Stimulated activated CD8-positive, alpha-beta memory T cell treated with anti-CD3 and anti-CD28 coated beads, Interleukin-4, amount 100 ng/mL, for 24 hours (primary cell): ENCODE measurements at places on chromosomes 3 and 15.
A peak's percentile ranks its signal among the peaks of the same experiment; 100 is the strongest.

- DNase-seq: no peak
These were observed 1.2 kb upstream of the EFCAB12 start for GRCh38 chr3:129429602-129430001.

DNA sequence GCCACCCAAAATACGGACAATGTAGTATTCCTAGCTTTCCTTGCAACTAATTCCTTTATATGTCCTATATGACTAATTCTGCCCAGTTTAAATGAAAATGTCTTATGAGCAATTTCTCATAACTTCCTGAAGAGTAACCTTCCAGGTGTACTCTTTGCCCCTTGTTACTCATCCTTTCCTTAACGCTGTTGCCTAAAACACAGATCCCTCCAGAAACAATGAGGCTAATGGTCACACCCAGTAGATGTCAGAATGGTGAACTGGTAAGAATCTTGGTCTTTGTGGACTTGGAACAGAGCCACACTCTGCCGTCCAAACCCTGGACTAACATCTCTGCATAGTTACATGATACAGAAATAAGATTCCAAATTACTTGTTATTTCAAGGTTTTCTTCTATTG, 497.9 kb downstream of the IGSF11 start:
- no peak for DNase-seq

GRCh38 chr3:123332124-123332641, 116.7 kb downstream of the ADCY5 start:
- DNase-seq: no peak

DNA sequence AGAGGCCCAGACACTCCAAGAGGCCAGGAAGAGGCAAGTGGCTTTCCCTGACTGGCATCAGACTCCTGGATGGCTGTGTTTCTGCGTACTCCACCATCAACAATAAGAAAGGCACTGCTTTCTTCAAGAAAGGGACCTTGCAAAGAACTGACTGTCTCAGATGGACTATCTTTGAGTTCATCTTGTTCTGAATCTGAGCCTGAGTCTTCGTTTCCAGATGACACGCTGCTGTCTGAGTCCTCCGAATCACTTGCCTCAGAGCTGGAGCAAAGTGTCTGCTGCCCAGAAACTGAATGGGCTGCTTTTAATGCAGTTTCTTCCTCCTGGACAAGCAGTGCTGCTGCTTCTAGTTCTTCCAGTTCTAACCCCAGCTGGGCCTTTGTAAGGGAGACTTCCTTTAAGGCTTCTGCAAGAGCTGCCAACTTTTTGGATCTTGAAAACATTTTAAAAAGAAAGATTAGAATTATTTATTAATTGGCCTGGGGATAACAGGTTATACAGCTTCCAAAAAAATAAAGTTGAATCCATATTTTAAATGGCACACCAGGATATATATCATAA, 97.8 kb downstream of the SHQ1 start:
- DNase-seq: no peak

- DNase-seq: no peak
These were observed 71.3 kb upstream of the PHLDB2 start for GRCh38 chr3:111787556-111788463.

- DNase-seq: no peak
These were observed 174.2 kb upstream of the ATP11B start for GRCh38 chr3:182618981-182619591.

- DNase-seq: no peak
These were observed 39.6 kb downstream of the ACAP2 start for GRCh38 chr3:195403244-195403643.

DNA sequence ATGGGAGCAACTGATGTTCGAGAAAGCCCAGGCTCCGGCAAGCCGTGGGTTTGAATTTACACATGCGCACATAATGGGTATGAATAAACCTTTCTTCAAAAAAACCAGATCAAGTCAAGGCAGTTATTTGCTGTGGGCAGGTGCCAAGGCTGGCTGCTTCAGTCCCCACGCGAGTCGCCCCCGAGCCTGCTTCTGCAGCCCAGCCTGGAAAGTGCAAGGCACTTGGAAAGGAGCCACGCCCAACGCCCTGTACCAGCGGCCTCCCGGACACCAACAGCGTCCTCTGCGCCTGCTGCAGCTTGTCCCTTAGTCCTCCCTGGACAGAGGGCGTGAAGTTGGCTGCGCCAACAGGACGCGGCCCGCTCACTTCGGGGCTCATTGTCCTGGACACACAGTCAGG, 68.9 kb downstream of the KLF15 start:
- DNase-seq: no peak

GRCh38 chr3:179671747-179672242, 19.0 kb downstream of the USP13 start:
- no peak for DNase-seq

DNA sequence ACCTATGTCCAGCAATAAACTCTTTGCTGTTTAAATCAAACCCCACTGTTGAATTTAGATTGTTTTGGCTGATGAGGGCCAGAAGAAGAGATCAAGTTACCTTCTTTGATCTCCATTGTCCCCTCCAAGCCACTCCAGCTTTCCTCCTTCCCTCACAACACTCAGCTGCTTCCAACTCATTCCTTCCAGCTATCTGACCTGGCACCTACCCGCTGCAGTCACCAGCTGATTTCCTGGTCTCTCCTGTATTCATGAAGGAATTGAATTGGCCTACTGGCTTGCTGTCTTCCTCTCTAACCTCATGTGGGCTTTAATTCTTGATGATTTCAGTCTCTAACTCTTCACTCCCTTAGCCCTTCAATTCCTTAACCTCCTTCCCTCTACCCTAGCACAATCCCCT, 40.8 kb upstream of the ABHD17C start:
- no peak for DNase-seq

DNA sequence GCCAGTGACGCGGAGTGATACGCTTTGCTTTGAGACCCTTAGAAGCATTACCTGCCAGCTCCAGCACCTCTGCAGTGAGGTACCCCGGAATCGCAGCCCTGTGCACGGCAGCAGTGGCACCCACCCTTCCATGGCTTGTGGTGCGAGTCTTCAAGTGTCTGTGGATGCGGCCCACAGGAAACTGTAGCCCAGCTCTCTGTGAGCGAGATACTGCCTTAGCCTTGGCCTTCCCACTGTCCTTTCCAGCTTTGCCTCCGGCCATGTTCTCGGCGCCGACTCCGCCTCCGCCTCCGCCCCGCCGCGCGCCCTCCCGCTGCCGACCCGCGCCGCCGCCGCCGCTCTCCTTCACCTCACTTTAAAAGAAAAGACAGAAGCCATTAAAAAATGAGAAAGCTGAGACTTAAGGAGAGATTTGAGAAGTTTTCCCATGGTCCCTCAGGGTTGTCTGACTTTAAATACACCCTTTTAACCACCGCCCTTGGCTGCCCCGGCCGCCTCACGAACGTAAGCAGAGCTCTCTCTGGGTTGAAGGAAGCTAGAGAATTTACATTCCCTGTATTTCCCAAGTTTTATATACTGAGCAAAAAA, 78.5 kb upstream of the FAM174B start:
- DNase-seq: no peak

- no peak for DNase-seq
These were observed 13.4 kb upstream of the FBLN2 start for GRCh38 chr3:13535526-13535875.

DNA sequence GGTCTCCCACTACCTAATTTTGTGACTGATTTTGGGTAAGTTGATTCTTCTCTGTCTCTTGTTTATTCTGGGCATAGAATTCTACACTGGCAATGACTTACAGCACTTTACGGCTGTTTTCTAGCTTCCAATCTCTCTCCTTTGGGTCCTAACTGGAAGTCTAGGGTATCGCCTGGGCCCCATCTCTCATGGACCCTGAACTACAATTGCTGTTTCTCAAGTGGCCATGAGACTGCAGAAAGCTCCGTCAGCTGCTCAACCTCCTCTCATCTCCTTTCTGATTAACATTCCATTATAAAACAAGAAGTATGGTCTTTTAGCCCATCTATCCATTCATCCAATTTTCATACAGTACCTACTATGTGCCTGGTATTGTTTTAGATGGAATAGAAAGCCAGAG, 4.4 kb upstream of the PXYLP1 start:
- DNase-seq: no peak

DNA sequence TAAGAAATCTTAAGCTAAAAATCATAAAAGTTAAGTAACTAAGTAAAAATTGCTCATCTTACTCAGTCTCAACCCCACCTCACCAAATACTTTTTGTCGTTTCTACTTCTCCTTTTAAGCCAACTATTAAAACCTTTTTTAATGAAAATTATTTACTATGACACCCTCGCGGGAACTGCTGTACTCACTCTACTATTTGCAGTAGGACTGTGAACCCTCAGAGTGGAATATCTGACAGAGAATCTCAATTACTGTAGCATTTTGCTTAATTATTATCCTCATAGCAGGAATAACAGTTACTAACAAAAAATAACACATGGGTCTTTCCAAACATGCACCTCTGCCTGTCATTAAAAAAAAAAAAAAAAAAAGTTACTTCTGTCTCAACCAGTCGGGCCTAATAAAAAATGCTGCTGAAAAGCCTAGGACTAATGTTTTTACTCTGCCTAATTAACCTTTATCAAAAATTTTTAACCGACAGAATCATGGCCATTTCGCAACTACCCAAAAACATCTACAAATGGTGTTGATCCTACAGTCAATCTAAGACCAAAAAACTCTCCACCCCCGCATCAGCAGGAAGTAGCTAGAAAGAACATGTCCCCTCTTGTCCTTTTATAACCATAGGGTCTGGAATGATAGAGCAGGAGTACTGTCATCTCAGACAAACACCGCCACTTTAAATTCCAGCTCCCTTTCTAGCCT, 10.2 kb downstream of the ALDH1L1 start:
- no peak for DNase-seq

DNA sequence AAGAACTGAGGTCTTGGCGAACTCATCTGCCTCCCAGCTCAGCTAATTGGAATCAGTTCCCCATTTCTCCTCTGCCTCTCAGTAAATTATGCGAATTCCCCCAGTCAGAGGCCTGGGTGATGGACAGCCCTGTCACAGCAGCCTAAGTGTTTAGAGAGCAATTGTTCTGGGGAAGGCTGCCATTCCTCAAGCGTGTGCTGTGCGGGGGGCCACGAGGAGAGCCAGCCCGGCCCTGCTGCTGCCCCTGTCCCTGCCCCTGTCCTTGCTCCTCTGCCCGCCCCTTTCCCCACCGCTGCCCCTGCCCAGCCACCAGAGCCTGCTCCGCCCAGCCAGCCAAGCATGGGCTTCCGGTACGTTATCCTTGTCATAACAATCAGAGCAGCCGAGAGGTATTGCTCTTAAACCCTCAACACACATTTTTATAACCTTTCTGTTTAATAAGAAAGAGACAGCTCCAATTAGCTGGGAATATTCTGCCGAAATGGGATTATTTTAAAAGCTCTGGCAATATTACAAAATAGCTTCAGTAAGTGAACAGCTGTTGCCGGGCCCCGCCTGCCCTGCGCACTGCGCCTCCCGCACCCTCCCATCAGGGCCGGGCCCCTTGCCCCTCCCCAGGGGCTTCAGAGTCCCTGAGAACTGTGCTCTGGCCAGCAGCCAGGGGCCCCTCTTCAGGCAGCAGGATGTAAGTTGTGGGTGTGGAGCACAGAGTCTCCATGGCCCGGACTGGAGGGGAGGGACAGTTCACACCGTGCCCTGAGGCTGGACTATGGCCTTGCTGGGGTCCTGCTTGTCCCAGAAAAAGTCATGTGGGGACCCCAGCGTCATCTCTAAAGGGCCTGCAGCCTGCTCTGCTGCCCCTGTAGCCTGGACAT, 12.4 kb upstream of the CACNA2D2 start:
- DNase-seq: no peak

GRCh38 chr3:9141928-9142289, 107.5 kb downstream of the SRGAP3 start:
- DNase-seq: no peak

DNA sequence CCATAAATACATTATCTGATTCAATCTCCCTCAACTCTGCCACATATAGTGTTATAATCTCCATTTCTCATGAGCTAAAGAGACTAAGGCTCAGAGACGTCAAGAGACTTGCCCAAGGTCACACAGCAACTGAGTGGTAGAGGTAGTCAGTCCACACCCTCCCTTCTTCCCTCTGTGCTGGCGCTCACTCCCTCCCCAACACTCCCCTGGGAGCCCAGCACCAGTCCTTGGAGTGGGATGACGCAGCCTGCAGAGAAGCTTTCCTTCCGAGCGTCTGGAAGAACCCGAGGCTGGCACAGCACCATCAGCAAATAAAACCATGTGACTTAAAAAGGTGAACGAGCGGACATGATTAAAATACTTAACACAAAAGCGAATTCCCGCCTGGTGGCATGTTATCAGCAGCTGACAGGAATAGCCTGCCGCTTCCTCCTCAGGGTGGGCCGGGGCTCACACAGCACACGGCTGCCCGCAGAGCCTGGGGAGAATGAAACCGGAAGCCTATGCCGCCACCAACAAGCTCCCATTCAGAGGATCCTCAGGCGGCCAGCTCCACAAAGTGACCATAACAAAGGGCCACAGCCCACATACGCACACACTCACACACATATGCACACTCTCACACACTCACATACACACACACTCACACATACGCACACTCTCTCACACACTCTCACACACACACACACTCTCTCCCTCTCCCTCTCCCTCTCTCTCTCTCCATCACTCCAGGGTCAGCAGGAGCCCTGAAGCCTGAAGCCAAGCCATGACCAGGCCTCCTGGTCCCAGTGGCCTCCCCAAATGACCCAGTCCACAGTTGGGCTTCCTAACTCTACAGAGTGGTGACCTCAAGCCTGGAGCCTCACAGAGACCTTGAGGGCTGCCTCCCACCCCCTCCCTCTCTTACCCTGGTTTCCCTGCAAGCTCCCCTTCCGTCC, 120.5 kb downstream of the XXYLT1 start:
- no peak for DNase-seq

DNA sequence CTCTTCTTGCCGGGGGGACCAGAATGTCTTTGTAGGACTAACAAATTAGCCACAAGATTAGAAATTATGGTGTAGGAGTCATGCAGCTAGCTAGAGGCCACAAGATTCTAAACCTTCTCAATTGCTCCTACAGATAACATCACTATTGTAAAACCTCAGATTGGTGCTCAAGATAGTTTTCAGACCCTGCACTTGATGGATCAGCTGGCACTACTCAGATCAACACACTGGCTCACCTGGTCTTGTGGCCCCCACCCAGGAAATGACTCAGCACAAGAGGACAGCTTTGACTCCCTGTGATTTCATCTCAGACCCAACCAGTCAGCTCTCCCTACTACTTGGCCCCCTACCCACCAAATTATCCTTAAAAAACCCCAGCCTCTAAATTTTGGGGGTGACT, 124.1 kb upstream of the RASGRP1 start:
- DNase-seq: peak; percentile 29

DNA sequence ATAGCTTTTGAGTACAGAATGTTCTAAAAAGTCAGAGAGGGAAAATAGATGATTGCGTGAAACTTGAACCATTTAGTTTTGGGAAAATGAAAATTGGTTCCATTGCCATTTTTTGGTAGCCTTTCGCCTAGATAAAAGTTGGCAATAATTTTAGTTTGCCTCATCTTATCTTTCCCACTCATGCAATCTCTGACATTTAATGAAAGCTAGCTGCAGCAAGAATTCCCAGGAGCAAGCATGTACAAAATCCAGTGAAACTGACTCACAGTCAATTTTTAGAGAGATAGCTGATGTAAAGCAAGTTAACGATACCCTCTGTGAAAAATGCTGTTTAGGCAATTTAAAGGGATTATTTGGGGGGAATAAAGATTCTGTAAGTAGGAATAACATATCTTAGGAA, 797.4 kb downstream of the GRM7 start:
- DNase-seq: no peak
